ENCODE measurements at places on chromosomes 4 and X. TPM values are rescaled to one million over a fixed set of nuclear protein-coding genes. Genes with fewer than 3 reads are reported as not detected.

DNA sequence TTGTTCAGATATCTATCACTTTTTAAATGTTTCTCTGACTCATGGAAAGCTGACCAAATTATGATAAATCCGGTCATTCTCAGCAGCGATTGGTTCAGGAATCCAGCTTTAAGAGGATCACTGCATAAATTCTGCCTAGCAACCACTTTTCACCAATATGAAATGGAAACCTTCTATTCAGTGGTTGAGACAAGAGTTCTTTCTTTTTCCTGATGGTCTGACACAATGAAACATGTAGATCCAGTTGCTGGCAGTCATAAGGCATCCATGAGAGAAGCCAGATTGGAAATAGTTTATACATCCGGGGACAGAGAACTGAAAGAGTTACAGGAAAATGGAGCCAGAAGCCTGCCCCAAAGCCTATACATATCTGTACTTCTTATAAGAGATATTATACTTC is 27.2 kb downstream of the MAB21L2 start:
- DNase-seq, result no peak

DNA sequence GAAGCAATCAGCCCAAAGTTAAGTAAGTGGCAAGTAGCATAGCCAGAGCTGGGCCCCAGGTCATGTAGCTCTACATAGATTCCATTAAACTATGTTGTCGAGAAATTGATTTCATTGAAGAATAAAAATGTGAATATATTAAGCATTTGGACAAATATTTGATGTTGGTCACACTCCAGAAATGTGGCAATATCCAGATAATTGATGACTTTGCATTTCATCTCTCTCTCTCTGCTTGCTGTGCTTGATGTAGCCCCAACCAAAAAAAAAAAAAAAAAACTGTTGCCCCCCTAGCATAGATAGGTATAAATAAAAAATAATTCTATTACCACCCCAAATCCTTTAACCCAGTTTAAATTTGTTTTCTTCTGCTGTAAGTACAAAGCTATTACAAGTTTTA is 7.5 kb upstream of the NDST3 start:
- DNase-seq, result no peak

DNA sequence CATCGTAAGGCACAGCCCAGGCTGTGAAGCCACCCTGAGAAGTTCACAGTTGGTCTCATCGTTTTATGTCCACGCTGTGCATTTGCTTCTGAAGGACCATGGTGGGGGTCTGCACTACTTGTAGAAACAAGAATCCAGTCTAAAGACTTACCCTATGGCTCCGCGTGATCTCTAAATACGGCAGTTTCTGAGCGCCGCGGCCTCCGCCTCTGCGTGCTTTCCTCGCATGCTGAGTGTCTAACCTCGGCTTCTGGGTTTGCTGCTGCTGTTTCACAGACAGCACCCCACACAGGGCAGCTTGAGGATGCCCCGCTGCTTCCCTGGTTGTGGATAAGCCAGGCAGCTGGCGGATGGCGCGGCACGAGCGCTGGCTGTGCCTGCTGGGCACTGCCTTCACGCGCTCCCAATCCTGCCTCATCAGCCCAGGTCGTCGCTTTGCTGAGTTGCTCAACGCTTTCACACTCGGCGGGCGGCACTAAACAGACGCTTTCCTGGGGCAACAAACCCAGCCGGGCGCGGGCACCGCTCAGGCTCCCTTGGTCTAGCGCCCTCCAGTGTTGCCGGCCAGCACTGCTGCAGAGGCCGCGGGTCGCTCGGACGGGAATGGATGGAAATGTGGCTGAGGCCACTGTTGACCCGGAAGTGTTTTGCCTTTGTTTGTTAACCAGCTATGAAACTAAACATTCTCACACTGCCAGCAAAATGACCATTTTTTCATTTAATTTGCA is 39.2 kb downstream of the FGFRL1 start:
- DNase-seq, result no peak

DNA sequence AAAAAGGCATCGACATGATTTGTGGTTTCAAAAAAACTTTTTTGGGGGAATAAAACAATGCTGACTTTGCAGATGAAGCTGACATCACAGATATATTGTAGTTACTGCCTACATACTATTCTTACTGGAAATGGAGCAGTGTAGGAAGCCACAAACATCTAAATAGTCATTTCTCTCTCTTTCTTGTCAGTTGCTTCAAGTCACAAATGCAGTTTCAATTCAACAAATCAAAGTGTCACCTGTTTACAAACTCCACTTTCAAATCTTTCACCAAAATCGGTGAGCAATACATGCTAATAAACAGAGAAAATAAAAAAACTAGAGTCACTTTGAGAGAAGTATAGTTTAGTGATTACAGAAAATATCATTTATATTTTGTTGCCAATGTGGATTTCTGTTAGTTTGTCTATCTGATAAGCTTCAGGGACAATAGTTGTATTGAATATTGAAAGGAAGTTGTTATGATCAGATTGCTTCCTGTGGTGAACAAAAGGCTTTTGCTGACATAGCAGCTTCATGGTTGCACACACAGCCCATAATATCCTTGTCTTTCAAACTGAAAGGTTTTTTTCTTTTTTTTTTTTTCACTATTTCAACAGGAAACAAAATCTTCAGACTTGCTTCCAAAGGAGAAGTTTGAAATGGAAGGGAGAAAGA is 49.7 kb upstream of the PTPN13 start:
- no peak for DNase-seq

DNA sequence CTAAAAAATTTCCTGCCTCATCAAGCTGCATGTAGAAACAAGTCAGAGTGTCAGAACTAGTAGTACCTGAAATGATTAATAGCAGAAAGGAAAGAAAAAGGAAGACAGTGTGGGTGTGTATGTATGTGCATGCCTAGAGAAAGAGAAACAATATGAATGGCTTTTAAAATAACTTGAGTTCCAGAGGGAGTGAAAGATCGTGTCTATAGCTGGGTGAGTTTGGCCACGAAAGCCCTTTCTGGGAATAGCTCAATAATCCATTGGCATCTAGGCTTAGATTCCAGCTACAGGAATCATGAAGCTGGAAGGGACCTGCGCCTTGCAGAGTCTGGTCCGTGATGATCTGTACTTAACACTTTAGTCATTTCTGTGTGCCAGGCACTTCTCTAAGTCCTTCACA is 195.6 kb downstream of the RAPGEF2 start:
- DNase-seq, result peak; percentile 79

GRCh38 chrX:131821945-131822622 is 201.0 kb upstream of the STK26 start:
- DNase-seq, result peak; percentile 95

GRCh38 chr4:108129196-108129595 is 39.5 kb downstream of the LEF1 start:
- no peak for DNase-seq

- DNase-seq, result peak; percentile 51
Observed at GRCh38 chr4:81314897-81315470, 100.0 kb upstream of the PRKG2 start.

DNA sequence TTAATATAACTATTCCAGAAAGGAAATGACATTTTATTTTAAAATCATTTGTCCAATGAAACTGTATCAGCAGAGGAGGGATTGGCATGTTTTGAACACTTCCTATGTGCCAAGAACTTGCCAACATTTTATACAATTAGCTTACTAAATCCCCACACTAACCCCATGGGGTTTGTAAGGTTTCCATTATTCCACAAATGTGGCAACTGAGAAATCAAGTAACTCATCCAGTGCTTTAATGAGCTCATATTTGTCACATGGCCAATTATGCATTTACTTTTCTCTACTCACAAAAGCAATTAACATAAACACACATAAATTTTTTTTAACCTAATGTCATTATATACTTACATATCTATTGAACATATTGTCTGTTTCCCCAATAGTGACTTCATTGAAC is 37.3 kb downstream of the MANBA start:
- peak; percentile 10 for DNase-seq

- peak; percentile 79 for DNase-seq
Observed at GRCh38 chr4:111506706-111507105, 638.5 kb upstream of the FAM241A start.

- no peak for DNase-seq
Observed at GRCh38 chrX:79408623-79409322, 41.6 kb upstream of the ITM2A start.

DNA sequence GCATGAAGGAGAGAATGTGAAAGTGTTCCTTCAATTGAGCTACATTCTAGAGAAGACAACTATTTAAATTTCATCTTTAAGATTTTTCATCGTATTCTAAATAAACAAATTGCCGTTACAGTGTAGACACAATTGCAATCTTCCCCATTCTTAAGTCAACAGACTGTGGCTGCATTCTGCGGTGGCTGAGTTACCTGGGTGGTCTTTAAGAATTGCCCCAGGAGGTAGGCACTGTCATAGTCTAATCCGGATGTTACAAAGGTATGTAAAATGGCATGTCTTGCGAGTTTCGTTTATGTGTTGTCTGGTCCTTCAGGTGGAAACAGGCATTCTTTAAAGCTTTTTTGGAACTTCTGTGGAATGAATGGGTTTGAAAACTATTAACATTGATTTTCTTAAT is 586.1 kb upstream of the PITX2 start:
- no peak for DNase-seq

The PRSS48 gene
- not detected for total RNA-seq

The LNX1 gene
- total RNA-seq, result 1.6 TPM

The POU4F2 gene
- not detected for total RNA-seq

The MAGEA10 gene
- total RNA-seq, result not detected

The CXXC4 gene
- not detected for total RNA-seq

The COX7B gene
- total RNA-seq, result 396 TPM
